ENCODE measurements at places on chromosomes 1 and 21.

DNA sequence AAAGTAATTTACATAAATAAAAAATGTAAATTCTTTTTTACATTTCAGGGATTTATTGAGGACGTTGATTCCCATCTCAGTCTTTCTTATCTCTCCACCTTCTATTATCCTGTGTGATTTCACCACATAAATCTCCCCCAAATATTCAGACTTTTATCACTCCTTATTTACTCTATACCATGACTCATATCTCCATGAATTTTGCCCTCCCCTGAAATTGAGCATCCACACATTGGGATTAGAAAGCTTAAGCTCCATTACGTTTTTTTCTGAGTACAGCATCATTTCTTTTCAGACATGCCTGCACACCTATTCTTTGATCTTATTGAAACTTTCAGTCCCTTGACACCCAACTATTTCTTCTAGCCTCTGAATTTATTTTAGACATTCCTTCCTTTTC is 111.2 kb downstream of the IFI44 start:
- H3K27me3 ChIP-seq = no peaks in the 10 kb centered on the region
- DNase-seq = no peak
- H3K4me3 ChIP-seq = no peak overlapping the region
- H3K4me1 ChIP-seq = peaks cover 18% of the 10 kb centered on the region

DNA sequence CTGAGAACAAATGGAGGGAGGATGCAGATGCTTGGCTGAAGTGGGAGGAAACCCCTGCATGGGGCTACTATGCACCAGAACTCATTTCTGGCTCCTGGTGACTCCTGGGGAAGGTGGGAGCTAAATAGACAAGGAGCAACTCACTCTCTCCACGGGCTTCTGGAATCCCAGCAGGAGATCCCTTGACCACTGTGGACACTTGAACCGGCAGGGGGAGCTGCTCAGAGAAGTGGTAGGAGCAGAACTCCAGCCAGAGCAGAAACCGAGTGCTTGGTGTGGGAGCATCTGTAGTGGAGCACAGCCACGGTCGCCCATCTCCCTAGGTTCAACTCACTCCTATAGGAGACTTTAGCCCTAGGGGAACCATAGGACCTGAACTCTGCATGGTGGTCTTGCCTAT is 205.6 kb upstream of the GJB5 start:
- H3K36me3 ChIP-seq = no peaks in the 10 kb centered on the region
- no peaks in the 10 kb centered on the region for H3K4me1 ChIP-seq
- DNase-seq = no peak
- no peaks in the 10 kb centered on the region for H3K27me3 ChIP-seq
- H3K27ac ChIP-seq = no peak overlapping the region

DNA sequence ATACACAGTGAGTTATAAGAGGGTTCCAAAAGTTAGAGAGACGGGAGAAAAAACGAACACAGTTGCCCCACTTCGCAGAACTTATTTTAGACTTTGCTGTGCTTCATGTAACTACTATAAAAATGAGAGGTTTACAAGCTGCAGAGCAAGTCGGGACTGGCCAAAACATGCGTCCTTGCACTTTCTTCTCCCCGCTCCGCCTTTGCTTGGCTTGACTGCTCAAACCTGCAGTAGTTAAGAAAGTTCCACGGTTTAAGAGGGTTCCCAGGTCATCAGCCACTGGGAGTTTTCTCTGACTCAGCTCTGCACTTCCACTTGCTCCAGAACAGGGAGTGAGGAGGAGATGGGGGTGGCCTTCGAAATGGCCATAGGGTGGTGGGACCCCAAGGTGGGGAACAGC is 36.2 kb downstream of the CLIC6 start:
- H3K27me3 ChIP-seq = peaks cover 23% of the 10 kb centered on the region
- H3K4me1 ChIP-seq = peaks cover 2% of the 10 kb centered on the region
- DNase-seq = no peak
- H3K27ac ChIP-seq = no peak overlapping the region
- H3K36me3 ChIP-seq = no peaks in the 10 kb centered on the region

GRCh38 chr1:43271186-43272118 is 1.7 kb downstream of the TMEM125 start:
- H3K36me3 ChIP-seq = no peaks in the 10 kb centered on the region
- no peak overlapping the region for H3K27ac ChIP-seq
- peaks cover 7% of the 10 kb centered on the region for H3K27me3 ChIP-seq
- peaks cover 15% of the 10 kb centered on the region for H3K4me1 ChIP-seq

- no peaks in the 10 kb centered on the region for H3K27me3 ChIP-seq
- no peak overlapping the region for H3K4me3 ChIP-seq
- H3K4me1 ChIP-seq = peaks cover 37% of the 10 kb centered on the region
- no peak overlapping the region for H3K27ac ChIP-seq
- no peak for DNase-seq
- H3K36me3 ChIP-seq = peaks cover 10% of the 10 kb centered on the region
These were observed 2.3 kb upstream of the GADD45A start for GRCh38 chr1:67682659-67683197.

DNA sequence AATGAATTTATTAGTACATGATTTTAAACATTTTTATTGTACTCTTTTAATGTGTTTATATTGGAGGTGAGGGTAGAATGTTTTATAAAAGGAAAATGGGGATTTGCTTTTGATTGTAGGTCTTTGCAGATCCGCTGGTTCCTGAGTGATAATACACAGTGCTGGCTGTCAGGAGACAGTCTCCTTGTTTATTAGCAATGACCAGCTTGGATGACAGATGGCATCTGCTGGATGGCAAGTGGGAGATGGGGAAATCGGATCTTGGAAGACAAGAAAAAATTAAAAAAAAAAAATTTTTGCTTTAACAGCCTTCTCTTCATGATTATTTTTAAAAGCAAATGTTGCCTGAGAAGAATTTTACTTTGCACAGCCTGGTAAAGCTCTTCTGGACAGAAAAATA is 4.4 kb upstream of the PHTF1 start:
- no peak overlapping the region for H3K27ac ChIP-seq
- peaks cover 10% of the 10 kb centered on the region for H3K4me1 ChIP-seq
- no peaks in the 10 kb centered on the region for H3K27me3 ChIP-seq
- H3K4me3 ChIP-seq = no peak overlapping the region

- H3K4me1 ChIP-seq = peaks cover 16% of the 10 kb centered on the region
- no peaks in the 10 kb centered on the region for H3K36me3 ChIP-seq
- H3K4me3 ChIP-seq = no peak overlapping the region
- H3K27ac ChIP-seq = no peak overlapping the region
These were observed 95.1 kb upstream of the TSPAN2 start for GRCh38 chr1:115184260-115184950.

DNA sequence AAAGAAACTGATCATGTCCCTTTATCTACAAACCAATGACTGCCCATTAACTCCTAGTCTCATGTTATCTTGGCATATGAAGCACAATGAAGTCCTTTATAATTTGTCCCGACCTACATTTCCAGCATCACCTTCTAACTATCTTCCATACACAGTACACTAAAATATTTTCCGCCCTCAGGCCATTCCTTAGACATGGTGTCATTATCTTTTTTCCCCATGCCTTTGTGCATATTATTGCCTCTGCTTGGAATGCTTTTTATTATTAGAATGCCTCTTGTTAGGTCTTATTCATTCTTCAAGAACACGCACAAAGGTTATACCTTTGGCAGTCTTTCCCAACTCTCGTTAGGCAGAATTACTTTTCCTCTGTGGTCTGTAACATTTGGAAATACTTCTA is 39.6 kb downstream of the ATG4C start:
- no peaks in the 10 kb centered on the region for H3K4me1 ChIP-seq
- DNase-seq = no peak
- H3K36me3 ChIP-seq = peaks cover 12% of the 10 kb centered on the region
- H3K27me3 ChIP-seq = no peaks in the 10 kb centered on the region
- no peak overlapping the region for H3K27ac ChIP-seq

GRCh38 chr1:229641306-229641705 is 15.3 kb downstream of the URB2 start:
- H3K4me3 ChIP-seq = no peak overlapping the region
- peaks cover 30% of the 10 kb centered on the region for H3K4me1 ChIP-seq
- H3K36me3 ChIP-seq = peaks cover 36% of the 10 kb centered on the region
- H3K27me3 ChIP-seq = no peaks in the 10 kb centered on the region
- H3K27ac ChIP-seq = peak overlapping the region; percentile 15

- H3K36me3 ChIP-seq = no peaks in the 10 kb centered on the region
- no peak for DNase-seq
- H3K27me3 ChIP-seq = peaks cover 14% of the 10 kb centered on the region
- H3K27ac ChIP-seq = no peak overlapping the region
- H3K4me1 ChIP-seq = no peaks in the 10 kb centered on the region
- no peak overlapping the region for H3K4me3 ChIP-seq
These were observed 63.1 kb downstream of the PLPPR4 start for GRCh38 chr1:99327357-99327756.

GRCh38 chr1:33117440-33118085 is 36.6 kb downstream of the AZIN2 start:
- H3K27ac ChIP-seq = no peak overlapping the region
- no peaks in the 10 kb centered on the region for H3K36me3 ChIP-seq
- H3K27me3 ChIP-seq = no peaks in the 10 kb centered on the region
- peak; percentile 65 for DNase-seq
- H3K4me1 ChIP-seq = no peaks in the 10 kb centered on the region

GRCh38 chr1:60692031-60692430 is 390.3 kb upstream of the NFIA start:
- peaks cover 6% of the 10 kb centered on the region for H3K27me3 ChIP-seq
- peaks cover 1% of the 10 kb centered on the region for H3K36me3 ChIP-seq
- H3K4me1 ChIP-seq = no peaks in the 10 kb centered on the region
- no peak overlapping the region for H3K4me3 ChIP-seq

DNA sequence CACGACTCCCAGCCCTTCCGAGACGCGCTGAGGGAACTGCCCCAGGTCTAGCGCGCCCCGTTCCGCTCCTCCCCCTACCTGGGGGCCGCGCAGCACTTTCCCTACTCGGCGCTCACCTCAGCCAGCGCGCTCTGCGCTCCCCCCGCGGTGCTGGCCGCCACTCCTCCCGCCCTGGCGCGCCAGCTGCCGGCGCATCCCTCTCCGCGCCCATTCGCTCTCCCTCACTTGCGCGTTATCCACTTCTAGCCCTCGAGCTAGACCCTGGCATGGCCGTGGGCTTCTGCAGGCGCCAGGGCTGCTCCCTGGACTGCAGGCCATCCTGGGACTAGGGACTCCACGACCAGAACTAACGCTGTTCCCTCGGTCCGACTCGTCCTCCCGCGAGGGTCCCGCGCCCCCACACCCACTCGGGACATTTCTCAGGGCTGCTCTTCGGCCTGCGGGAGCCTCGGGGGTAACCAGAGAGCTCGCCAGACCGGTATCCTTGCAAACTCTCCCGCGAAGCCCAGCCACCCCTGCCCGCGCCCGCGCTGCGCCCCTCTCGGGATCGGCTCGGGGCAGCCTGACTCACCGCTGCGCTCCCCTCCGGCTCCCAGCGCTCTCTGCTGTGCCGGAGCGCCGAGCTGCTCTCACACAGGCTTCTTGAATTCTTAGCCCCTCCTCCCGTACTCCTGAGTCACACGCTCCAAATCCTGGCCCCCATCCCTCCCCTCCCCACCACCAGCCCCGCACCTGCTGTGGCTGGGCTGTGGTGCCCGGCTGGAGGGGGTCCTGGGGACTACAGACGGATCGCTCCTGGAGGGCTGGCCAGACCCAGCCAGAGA is at the start of gene NGF:
Gene NGF, minus strand, starts transcription at position 617 of the 824 bp plus-strand sequence. CDS start 51,454 bp downstream, outside the sequence.
- no peaks in the 10 kb centered on the region for H3K36me3 ChIP-seq
- H3K4me3 ChIP-seq = peak within 1 kb of the TSS; percentile 92
- peak; percentile 85 for DNase-seq
- no peaks in the 10 kb centered on the region for H3K27me3 ChIP-seq

DNA sequence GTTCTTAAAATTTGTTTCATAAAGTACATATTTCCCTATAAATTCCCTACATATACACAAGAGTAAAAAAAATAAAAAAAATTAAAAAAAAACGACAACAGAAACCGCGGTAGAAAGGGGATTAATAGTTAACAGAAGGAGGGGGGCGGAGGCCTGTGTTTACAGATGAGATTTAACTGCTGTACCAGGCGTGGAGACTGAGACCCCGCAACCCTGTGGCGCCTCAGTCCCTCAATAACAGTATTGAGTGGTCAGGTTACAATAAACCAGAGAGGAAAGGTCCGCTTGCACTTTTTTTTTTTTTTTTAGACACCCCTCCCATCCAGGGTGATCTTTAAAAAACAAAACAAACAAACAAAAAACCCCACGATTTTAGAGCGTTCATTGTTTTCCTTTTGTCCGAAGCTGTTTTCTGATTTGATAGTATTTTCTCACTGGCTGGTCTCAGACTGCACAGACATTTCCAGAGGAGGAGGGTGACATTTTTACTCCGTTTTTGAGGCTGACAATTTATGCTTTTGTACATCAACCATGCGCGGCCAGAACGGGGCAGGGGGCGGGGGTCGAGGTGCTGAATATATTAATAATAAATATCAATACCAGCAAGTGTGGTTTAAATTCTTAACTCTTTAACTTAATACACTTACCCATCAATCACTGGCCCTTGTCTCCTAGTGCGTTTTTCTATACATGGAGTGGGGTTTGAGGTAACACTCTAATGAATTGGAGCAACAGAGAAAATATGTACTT is 1223.9 kb downstream of the BRINP3 start:
- H3K27ac ChIP-seq = no peak overlapping the region
- H3K27me3 ChIP-seq = no peaks in the 10 kb centered on the region
- no peak for DNase-seq
- no peak overlapping the region for H3K4me3 ChIP-seq
- no peaks in the 10 kb centered on the region for H3K36me3 ChIP-seq

GRCh38 chr1:25704267-25704691 is 87.7 kb downstream of the MAN1C1 start:
- DNase-seq = no peak
- no peak overlapping the region for H3K4me3 ChIP-seq
- no peaks in the 10 kb centered on the region for H3K27me3 ChIP-seq
- H3K36me3 ChIP-seq = peaks cover 7% of the 10 kb centered on the region
- peaks cover 69% of the 10 kb centered on the region for H3K4me1 ChIP-seq
- H3K27ac ChIP-seq = no peak overlapping the region

- peaks cover 4% of the 10 kb centered on the region for H3K4me1 ChIP-seq
- no peaks in the 10 kb centered on the region for H3K27me3 ChIP-seq
These were observed 554.5 kb upstream of the NR5A2 start for GRCh38 chr1:199472978-199473377.

DNA sequence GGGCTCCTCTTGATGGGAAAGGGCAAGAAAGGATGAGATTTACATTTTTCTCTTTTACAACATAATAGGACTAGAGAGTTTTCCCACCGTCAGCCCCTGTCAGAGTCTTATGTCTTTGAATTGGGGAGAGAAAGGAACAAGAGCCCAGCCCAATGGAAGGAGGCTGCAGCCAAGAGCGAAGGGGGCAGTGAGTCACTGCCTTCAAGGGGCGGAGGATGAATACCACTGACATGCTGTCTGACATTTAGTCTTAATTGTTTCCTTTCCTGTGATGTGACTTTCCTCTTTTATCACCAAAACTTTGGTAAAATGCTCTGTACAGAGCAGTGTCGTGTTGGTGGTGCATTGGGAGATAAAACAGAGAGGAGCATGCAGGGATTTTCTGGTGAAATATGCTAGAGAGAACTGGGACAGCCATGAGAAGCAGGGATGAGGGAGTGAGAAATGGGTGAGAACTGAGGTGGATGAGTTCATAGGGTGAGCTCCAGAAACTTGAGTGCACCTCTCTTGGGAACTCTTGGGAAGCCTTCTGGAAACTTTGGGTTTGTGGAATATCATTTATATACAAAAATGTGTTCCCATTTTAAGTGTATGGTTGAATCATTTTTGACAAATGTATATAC is 179.9 kb upstream of the FGGY start:
- DNase-seq = no peak
- peaks cover 28% of the 10 kb centered on the region for H3K4me1 ChIP-seq
- H3K27ac ChIP-seq = peak overlapping the region; percentile 25
- H3K4me3 ChIP-seq = no peak overlapping the region
- no peaks in the 10 kb centered on the region for H3K36me3 ChIP-seq

- H3K27me3 ChIP-seq = peaks cover 82% of the 10 kb centered on the region
- H3K27ac ChIP-seq = no peak overlapping the region
- no peaks in the 10 kb centered on the region for H3K36me3 ChIP-seq
- no peak overlapping the region for H3K4me3 ChIP-seq
- H3K4me1 ChIP-seq = no peaks in the 10 kb centered on the region
- no peak for DNase-seq
These were observed 7.5 kb downstream of the HPCAL4 start for GRCh38 chr1:39683591-39684312.

GRCh38 chr1:107326824-107327445 is 186.1 kb downstream of the NTNG1 start:
- DNase-seq = no peak
- H3K27me3 ChIP-seq = no peaks in the 10 kb centered on the region

All from osteocyte (in vitro differentiated cells).